ENCODE measurements at places on chromosomes 7 and 10.

GRCh38 chr7:66953044-66953427, 32.0 kb downstream of the TMEM248 start:
- DNase-seq = no peak

DNA sequence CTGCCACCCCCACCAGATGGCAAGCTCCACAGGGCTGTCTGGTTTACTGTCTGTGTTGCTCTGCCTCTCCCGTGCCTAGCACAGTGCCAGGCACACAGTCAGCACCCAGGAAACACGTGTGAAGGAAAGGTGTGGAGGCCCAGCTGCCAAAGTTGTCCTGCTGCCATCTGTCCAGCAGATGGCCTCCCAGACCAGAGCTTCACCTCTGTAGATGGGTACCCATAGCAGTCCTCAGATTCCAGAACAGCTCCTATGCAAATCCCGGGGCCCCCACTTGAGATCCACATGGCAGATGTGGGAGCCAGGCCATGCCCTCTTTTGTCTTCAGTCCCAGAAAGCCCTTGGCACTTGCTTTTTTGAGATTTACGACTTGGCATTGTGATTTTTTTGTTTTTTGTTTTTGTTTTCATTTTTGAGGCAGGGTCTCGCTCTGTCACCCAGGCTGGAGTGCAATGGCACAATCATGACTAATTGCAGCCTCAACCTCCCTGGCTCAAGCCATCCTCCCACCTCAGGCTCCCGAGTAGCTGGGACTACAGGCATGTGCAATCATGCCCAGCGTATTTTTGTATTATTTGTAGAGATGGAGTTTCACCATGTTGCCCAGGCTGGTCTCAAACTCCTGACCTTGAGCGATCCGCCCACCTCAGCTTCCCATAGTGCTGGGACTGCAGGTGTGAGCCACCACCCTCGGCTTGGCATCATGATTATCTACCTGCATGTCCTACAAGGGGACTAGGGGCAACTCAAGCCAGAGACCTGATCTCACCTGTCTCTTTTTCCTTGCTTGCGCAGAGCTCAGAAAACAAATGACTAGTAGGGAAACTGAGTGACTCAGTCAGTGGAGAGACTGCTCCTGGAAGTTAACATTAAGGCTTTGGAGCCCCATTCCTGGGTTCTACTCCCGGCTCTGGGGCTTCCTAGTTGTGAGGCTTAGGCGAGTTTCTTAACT, 16.9 kb upstream of the PALD1 start:
- DNase-seq = no peak

DNA sequence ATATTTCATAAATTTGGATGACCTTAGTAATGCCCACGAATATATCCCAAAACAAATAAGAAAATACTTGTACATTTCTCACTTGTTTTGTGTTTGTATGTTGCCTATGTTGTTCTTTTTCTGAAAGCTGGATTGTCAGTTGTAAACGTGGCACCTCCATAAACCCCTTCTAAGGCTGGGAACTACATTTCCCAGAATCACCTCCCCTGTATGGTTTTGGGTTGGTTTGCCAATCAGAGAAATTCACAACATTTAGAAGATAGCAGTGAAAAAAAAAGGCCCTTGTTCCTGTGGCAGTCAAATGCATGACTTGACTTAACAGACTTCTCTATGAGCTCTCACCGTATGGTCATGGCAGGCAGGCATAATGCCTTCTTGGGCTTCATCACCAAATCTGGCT, 676.3 kb upstream of the STEAP1 start:
- no peak for DNase-seq

GRCh38 chr7:71454981-71455380, 323.0 kb downstream of the GALNT17 start:
- DNase-seq = no peak

GRCh38 chr10:21791276-21791675, 212.3 kb downstream of the DNAJC1 start:
- no peak for DNase-seq

- no peak for DNase-seq
Observed at GRCh38 chr10:8034466-8035005, 20.0 kb upstream of the GATA3 start.

- DNase-seq = no peak
Observed at GRCh38 chr10:1665681-1666080, 71.6 kb downstream of the ADARB2 start.

GRCh38 chr7:95758187-95758586, 14.2 kb upstream of the DYNC1I1 start:
- DNase-seq = peak; percentile 87

DNA sequence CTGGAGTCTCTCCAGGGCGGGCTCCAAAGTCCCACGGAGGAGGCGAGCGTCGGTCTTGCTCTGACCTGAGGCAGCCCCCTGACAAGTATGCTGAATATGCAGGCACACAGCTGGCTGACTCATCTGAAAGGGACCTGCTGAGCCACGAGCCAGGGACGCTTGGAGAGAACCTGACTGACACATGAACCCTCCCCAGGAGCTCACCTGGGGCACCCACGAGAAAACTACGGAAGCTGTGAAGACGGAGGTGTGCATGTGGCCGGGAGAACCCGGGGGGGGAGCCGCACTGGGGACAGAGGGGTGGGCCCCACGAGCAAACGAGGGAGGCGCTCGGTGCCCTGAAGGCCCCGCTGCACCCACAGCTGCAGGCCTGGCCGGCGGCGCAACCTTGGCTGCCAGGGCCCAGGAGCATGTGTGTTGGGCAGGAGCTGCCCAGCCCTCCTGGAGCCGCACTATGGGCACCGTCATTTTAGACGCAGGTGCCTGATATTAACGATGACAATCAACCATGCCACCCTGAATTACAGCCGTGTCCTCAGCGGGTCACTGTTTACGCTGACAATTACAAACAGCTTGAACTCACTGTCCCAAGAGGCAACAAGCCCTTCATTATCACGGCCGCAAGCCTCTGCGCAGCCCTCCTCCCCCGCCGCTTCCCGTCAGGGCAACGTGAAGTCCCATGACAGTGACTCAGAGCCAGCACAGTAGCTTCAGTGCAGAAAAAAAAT, 64.7 kb downstream of the DIP2C start:
- no peak for DNase-seq

- no peak for DNase-seq
Observed at GRCh38 chr7:142371586-142372377, 113.9 kb upstream of the PRSS58 start.
